ENCODE measurements at places on chromosomes 5 and 9.

GRCh38 chr9:83992407-83992806, 11.8 kb downstream of the RMI1 start:
- no peak for DNase-seq

DNA sequence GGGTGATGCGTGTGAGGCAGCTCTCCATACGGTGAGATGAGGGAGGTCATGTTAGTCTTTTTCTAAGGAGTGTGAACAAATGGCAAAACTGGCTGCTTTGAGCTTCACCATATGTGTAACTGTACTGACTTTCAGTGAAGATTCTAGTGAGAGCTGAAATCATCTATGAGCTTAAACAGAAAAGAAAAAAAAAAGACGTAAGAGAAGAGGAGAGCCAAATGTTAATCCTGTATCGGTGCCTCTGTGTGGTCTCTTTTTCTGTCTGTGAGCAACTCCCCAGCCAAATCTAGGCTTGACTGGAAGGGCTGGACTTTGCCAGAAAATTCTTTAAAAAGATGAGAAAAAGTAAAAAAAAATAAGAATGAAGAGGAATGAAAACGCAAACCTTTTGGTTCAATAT, 209.7 kb upstream of the TUT7 start:
- no peak for DNase-seq

GRCh38 chr5:14506661-14507060, 74.9 kb upstream of the OTULINL start:
- DNase-seq: no peak

DNA sequence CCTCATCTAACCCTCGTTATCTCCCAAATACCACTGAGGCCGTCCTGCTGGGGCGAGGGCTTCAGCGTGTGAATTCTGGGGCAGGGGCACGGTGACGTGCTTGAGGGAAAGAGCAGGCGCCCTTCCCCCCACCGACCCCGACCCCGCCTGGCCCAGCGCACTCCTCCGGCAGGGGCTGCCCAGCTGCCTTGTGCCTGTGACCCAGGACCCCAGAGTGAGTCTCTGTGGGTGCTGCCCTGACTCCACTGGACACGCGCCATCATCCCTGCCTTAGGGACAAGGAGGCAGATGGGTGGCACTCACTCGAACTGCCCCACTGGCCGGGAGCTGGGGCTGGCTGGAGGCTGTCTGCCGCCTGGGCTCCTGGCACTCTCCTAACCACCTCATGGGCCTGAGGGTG, 136.2 kb upstream of the LPCAT1 start:
- no peak for DNase-seq

DNA sequence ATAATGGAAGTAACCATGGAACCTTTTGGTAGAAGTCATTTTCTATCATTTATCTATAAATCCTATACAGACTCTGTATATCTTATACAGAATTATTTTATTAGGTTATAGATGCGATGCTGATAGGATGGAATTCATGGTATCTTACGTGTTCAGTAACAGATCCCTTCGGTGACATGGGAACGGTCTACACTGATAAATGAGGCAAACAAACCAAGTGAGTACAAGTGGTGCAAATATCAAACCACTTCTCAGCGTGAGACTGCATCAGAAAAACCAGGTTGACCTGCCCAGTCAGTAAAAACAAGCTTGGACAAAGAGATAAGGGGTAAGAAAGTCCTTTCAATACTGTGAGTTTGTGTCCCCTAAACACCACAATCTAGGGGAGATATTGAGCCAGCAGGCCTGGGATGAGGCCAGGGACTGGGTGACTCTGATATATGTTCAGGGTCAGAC, 215.5 kb downstream of the GAPVD1 start:
- no peak for DNase-seq

GRCh38 chr5:91221917-91222316, 161.2 kb downstream of the ARRDC3 start:
- DNase-seq: no peak

- DNase-seq: peak; percentile 19
Observed at GRCh38 chr9:121055642-121056143, 5.6 kb upstream of the C5 start.

- no peak for DNase-seq
Observed at GRCh38 chr5:157068785-157069184, 9.9 kb upstream of the HAVCR1 start.

GRCh38 chr5:172008689-172009141, 2.3 kb upstream of the FBXW11 start:
- DNase-seq: no peak

DNA sequence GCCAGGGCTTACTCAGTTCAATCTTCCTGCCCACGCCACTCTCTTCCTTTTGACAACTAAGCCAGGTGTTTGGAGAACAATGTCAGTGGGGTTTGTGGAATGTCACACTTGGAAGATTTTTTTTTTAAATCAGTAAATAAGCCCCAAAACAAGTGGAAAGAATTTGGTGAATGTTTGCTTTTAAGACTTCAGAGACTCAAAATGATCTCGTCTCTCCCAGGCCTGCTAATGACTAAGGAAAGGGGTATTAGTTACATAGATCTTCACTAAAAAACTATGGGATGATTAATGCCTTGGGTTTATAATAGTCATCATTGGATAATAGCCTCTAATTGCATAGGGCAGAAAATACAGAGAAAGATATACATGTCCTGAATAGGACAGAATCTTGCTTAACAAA, 166.4 kb downstream of the DMRT2 start:
- no peak for DNase-seq
